ENCODE measurements at places on chromosomes 13 and 19.

DNA sequence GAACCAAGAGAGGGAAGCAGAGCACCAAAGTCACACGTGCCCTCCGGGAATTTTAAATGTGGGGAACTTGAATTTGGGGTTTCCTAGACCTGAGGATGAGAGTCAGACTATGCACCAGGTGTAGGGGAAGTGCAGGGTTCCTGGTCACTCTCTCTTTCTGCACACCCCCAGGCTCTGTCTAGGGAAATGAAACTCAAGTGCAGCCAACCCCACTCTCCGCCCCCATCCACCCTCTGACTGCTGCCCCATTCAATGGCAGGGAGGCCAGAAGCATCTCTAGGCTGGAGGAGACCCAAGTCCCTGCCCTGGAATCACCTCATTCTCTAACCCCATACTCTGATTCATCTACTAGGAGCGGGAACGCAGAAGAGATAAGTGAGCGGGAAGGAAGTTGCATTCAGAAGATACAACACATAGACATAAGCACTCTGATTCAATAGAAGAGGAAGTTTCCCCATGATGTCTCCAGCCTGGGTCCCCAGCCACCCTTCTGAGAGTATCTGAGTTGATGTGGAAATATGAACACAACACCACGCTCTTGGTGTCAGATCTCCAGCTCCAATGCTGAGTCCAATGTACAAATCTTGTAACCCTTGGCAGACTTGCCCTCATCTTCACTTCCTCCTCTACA is 4.7 kb upstream of the SIGLEC14 start:
- no peak for DNase-seq

DNA sequence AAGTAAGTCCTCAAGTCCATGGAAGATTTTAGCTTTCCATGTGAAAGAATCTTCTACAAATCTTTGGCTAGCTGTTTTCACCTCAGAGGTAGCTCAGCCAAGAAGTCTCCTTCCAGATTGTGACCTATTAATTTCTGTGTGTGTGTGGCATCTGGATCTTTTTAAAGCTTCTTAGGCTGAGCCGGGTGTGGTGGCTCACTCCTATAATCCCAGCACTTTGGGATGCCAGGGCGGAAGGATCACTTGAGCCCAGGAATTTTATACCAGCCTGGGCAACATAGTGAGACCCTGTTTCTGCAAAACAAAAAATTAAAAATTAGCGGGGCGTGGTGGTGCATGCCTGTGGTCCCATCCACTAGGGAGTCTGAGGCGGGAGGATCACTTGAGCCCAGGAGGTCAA is 13.4 kb upstream of the SLC44A2 start:
- no peak for DNase-seq

DNA sequence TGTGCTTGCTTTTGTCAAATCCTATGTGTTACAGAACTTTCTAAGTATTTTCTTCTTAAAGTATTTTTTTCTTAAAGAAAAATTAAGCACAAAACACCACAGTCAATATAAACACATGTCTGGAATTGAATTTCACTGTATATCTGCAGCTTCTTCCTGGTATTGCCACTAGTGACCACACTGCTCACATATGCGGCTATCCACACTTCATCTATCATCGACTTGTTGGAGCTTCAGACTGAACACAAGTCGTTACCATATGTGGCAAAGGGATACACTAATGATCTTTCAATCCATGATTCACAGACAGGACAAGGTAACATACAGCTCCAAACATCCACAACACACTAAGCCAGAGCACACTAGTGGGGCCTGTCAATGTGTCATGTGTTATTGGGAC is 498.4 kb upstream of the ARGLU1 start:
- DNase-seq, result no peak

- DNase-seq, result no peak
Measured at GRCh38 chr13:95499811-95500712, 52.5 kb upstream of the CLDN10 start.

DNA sequence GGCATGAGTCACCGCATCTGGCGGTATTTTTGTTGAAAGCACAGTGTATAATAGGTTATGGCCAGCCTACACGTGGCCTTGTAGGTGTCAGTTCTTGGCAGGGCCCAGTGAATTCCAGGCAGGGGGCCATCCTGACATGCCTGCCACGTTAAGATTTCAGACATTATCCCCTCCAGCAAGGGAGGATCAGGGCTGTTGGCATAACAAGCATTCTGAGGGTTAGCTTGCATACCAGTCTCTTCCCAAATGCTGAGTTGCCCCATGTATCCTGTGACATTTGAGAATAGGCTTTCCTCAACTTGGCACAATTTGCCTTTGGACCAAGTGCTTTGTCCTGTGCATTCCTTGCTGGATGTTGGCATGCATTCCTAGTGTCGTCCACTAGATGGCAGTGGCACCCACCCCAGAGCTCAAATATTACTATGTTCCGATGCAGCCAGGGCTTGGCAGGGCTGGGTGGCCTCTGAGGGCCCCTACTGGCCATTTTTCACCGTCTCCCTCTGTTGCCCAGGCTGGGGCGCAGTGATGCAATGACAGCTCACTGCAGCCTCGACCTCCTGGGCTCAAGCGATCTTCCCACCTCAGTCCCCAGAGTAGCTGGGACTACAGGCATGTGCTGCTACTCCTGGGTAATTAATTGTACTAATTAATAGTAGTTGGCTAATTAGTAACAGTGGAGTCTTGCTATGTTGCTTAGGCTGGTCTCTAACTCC is 31.2 kb downstream of the NLRP12 start:
- DNase-seq, result peak; percentile 83

DNA sequence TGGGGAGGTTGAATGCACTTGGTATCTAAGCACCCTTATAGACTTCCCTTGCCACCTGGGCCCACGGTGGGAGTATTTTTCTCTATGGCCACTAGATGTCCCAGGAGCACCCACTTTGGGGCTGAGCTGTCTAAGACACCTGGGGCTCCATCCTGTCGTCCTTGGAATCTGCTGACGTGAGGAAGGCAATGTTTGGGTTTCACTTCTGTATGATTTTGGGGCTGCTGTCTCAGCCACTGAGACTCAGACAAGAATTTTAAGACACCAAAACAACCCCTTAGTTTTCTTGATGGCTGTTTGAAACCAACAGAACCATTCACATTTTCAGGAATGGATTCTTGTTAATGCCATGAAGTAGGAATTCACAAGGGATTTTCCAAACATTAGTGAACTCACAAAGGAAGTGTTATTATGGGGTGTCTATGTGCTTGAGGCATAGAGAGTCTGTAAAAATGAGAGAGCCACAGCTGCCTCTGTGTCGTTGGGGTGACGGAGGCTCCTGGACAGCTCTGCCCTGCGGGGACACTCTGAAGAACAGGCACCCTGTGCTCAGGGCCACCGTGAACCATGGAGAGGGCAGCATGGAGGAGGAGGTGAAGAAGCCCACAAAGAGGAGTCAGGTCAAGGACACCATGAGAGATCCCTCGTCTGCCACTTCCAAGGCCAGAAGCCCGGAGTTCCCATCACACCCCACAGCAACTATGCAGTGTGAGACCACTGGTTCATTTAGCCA is 106.8 kb upstream of the SPATA13 start:
- peak; percentile 71 for DNase-seq

DNA sequence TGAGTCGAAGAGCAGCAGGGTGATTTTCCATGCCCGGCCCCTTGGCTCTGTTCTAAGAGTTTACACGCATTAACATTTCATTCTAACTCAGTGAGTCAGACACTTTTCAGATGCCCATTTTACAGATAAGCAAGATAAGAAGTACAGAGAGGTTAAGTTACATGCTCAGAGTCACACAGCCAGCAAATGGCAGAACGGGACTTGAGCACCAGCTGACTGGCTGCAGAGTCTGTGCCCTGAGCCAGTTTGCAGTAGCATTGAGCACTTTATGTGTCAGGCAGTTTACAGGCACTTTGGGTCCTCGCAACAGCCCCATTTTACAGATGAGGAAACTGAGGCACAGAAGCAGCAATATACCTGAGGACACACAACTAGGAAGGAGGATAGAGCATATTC is 19.0 kb downstream of the CCDC8 start:
- no peak for DNase-seq

GRCh38 chr19:33343301-33343700 is 30.2 kb upstream of the CEBPG start:
- no peak for DNase-seq

GRCh38 chr19:45484273-45484945 is 12.4 kb downstream of the RTN2 start:
- no peak for DNase-seq

GRCh38 chr13:51453959-51454703 is 1.3 kb upstream of the INTS6 start:
- DNase-seq, result peak; percentile 67

GRCh38 chr19:23286477-23286876 is 36.3 kb upstream of the ZNF724 start:
- no peak for DNase-seq

DNA sequence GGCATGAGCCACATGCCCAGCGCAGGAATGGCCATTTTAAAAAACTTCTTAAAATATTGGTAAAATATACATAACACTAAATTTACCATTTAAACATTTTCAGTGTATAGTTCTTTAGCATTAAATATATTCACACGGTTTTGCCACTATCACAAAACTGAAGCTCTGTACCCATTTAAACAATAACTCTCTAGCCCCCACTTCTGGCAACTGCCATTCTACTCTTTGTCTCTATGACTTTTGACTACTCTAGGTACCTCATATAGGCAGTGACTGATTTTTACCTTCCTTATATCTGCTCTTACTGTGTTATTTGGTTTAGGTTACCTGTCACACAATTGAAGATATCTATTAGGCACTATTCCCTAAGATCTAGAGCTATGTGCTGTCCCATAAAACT is 2.3 kb upstream of the KBTBD7 start:
- DNase-seq, result no peak

- no peak for DNase-seq
Measured at GRCh38 chr19:35518313-35518712, 4.9 kb upstream of the DMKN start.

GRCh38 chr19:10660346-10660745 is 6.2 kb downstream of the ILF3 start:
- no peak for DNase-seq
